Cardiac septum (tissue), 1 donor: ENCODE measurements at places on chromosomes 11 and 22. TPM values are rescaled to one million over a fixed set of nuclear protein-coding genes. Genes with fewer than 3 reads are reported as not detected.

NXPE4 gene
- not detected for total RNA-seq

CD3G gene
- 0.24 TPM for total RNA-seq

LRRC4C gene
- total RNA-seq, result 0.43 TPM

SEC14L2 gene
- total RNA-seq, result 1.3 TPM

SHANK3 gene
- 25.9 TPM for total RNA-seq

HBB gene
- 1,223 TPM for total RNA-seq

LMNTD2 gene
- 0.40 TPM for total RNA-seq

C11orf65 gene
- total RNA-seq, result 0.62 TPM

GLYATL2 gene
- 0.27 TPM for total RNA-seq

BTBD10 gene
- 31.3 TPM for total RNA-seq

LUZP2 gene
- 0.67 TPM for total RNA-seq

VPREB3 gene
- total RNA-seq, result 2.1 TPM

LINC01488 gene
- 0.19 TPM for total RNA-seq

TENM4 gene
- total RNA-seq, result 3.4 TPM
